ENCODE measurements at places on chromosomes 11 and 22.

DNA sequence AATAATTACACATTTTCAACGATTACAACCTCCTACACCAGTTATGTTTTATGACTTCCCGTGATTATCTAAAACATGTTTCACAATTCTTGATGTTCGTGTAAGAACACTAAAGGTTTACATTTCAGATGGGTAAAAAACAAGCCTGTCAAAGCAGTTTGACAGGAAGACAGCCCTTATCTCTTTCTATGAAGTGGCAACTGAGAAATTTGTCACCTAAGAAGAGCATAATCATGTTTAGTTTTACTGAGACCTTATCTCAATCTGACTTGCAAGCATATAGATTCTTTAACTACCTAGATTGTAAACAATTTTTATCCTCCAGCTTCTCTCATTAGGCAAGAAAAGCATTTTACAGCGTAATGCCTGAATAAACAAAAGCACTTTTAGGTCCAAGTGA, 218.4 kb upstream of the ZBED5 start:
- DNase-seq, result no peak

DNA sequence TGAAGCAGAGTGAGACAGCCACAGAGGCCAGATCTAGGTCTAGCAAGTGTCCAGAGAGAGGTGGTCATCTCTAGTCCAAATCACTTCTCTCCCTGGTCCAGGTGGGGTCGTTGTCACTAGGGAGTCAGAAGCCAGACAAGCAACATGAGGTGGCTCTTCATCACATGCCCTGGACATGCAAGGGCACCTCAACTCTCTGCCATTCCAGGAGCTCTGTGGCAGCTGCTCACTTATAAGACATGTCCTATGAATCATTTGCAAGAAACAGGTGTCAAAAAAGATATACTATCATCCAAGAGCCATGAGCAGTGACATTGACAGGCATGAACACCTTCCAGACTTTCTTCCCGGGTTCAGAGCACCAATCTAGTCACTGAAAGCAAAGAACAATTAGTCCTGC, 130.8 kb downstream of the GALNT18 start:
- no peak for DNase-seq

DNA sequence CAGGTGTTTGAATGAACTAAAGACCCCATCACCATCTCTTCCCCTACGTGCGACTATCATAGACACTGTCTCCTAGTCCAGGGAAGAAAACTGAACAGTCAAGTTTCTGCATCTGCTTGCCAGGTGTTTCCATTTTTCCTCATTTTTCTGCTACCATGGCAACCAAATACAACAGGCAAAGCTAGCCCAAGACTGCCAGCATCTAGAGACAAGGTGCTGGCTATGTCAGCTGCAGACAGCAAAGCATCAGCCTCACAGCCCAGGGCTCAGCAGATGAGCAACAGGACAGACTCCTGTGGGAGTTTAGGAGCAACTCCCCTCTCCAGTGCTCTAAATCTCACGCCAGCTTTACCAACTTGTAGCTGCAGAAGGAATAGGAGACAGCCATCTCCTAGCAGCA, 124.3 kb downstream of the C11orf58 start:
- no peak for DNase-seq

DNA sequence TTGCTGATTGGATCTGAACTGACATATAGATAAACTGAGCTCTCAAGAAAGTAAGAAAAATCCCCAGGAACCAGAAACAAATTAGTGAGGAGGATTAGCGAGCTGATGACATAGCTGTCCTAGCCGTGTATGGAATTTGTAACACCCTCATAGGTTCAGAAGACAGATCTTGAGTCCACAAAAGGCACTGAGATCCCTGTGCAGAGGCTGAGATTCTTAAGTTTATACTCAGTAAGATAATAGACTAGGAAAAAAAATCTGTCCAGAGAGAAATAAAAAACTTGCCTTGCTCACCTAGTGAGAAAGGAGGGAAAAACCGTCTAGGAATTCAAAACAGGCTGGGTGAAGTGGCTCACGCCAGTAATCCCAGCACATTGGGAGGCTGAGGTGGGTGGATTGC, 4.6 kb downstream of the NUMA1 start:
- DNase-seq, result no peak

- no peak for DNase-seq
Observed at GRCh38 chr11:16078936-16079335, 277.4 kb downstream of the SOX6 start.

GRCh38 chr11:123196060-123196714, 1.1 kb upstream of the CLMP start:
- DNase-seq, result no peak

DNA sequence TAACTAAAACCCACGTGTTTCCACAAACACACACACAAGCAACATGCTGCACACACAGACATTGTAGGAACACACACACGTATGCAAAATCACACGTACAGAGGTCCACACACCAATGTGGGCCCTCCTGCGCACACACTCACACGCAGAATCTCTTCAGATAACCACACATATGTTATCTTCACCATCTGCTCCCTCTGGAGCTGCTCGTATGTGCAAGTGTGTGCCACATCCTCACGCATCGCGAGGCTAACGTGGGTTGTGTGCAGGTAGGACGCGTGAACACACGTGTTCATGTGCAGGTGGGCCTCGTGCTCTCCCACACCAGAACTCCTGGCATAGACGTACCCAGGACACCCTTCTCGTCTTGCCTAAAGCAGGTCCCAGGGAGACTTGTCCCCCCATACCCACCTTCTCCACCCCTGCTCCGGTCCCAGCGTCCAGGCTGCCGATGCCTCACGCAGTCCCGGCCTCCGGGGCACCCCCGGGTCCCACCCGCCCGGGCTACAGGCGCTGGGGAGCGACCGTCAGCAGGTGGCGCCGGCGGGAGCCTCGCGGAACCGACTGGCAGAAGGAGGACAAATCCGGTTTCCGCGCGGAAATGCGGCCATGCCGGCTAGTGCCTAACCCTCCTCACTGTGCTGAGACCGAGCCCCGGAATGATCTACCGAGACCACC, 10.3 kb upstream of the IGSF9B start:
- no peak for DNase-seq

DNA sequence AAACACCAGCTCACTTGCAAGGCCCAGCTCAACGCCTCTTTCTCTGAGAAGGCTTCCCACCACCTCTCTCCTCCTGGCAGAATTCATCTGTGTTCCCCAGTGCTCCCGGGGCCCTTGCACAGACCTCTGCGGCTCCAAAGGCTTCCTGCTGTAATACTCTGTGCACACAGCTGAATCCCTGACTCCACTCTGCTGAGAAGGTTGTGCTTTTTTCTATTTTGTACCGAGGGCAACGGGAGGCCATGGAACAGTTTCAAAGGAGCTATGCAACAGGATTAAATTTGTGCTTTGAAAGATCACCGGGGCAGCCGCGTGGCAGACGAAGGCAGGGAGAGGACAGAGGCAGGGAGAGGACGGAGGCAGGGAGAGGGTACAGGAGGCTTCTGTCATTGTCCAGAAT, 49.2 kb upstream of the SYT7 start:
- DNase-seq, result no peak

GRCh38 chr11:33448461-33449130, 191.4 kb downstream of the HIPK3 start:
- no peak for DNase-seq

DNA sequence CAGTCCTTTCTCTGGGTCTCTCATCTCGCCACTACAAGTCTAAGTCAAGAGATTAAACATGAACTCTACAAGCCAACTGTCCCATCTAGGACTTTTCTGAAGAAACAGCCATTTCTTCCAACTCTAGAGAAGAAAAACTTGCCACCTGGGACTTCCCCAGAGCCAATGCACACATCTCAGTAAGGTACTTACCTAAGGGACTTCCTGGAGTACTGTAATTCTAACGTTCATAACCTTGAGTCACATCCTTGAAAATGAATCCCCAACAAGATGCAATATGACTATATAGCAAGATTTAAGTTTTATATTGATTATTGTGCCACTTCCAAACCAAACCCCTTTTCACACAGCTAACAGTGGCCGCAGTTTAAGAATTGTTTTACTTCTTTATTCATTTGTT, 11.9 kb upstream of the ISX start:
- no peak for DNase-seq

DNA sequence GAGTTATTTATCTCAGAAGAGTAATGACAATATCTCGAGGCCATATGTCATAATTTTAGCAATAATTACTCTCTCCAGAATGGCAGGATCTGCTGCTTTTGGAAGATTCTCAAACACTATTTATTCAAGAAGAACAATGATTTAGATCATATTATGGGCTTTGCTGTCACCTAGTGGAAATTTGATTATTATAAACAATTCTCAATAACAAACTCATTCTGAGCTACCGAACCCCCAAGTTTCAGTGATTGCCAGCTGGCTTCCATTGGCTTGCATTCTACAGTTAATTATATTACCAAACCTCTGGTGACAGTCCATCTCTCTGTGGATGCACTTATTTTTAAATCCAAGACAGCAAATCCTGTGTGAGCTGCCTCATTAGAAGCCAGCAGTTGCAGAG, 27.9 kb upstream of the SLC36A4 start:
- DNase-seq, result no peak

GRCh38 chr22:29301716-29302401, 4.6 kb upstream of the GAS2L1 start:
- no peak for DNase-seq

- no peak for DNase-seq
Observed at GRCh38 chr22:42591987-42592386, 22.7 kb downstream of the POLDIP3 start.

DNA sequence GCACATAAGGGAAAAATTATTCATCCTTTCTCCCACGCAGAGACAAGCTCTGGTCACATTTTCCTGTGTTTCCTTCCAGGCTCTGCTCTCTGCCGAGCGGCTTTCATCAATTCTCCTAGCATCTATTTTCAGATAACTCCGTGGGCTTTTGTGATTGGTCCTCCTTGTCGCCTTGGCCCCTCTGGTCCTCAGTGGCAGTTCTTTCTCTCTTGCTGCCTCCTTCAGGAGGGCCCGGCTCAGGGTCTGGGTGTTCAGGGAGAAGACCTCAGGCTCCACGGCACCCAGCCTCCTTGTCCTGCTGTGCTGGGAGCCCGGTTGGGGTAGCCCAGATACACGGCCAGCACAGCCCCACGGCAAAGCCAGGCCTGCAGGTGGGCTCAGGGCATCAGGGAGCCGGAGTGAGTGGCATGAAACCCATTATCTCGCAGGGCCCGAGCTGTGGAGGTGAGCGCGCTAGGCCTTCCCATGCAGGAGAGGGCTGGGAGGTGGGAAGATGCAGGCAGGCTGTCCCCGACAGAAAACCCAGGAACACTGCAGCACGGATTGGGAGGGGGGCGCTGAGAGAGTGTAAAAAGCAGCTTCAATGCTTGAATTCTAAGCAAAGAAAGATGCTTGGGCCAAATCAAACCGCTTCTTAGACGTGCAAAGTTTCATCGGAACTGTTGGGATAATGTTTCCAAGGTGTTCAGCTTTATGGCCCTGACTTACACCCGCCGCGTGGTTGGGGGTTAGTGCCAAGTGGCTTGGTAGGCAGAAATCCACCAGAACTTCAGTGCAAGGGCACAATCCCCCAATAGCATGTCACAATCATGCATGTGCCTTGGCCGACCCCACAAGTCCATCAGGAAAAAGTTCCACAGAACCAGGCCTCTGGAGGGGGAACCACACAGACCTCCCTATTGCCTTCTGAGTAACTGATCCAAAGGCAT, 81.9 kb upstream of the WNT7B start:
- peak; percentile 45 for DNase-seq

DNA sequence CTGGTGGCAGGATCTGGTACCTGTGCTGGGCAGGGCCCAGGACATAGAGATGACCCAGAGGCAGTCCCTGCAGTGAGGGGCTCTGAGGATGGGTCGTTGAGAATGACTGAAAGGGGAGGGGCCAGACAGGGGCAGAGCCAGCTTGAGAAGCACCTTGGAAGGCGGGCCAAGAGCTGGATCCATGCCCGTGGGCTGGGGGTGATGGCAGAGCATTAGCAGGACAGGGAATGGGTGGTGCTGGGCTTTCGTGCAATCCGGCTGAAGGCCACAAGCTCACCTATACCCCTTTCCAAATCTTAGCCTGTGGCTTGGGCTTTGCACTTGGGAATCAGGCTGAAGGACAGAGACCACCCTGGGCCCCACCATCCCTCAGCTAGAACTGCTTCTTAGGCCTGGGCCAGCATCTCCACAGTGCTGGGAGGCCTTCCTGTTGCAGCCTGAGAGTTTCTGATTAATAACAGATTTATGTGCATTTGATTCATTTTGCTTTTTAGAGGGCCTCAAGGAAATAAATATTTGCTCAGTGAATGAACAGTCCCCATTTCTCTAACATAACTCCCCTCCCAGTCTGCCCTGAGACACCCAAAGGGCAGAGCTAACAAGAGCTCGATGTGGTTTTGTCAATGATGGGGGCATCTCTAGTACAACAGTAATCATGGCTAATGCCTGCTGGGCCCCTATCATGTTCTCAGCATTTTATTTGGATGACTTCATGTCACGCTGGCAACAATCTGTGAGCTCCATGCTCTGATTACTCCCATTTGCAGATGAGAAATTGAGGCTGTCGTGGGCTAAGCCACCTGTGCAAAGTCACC, 39.3 kb downstream of the RIBC2 start:
- DNase-seq, result no peak

GRCh38 chr22:37920126-37920525, 14.0 kb downstream of the MICALL1 start:
- no peak for DNase-seq

GRCh38 chr22:27397954-27398342, 403.6 kb downstream of the MN1 start:
- DNase-seq, result no peak

DNA sequence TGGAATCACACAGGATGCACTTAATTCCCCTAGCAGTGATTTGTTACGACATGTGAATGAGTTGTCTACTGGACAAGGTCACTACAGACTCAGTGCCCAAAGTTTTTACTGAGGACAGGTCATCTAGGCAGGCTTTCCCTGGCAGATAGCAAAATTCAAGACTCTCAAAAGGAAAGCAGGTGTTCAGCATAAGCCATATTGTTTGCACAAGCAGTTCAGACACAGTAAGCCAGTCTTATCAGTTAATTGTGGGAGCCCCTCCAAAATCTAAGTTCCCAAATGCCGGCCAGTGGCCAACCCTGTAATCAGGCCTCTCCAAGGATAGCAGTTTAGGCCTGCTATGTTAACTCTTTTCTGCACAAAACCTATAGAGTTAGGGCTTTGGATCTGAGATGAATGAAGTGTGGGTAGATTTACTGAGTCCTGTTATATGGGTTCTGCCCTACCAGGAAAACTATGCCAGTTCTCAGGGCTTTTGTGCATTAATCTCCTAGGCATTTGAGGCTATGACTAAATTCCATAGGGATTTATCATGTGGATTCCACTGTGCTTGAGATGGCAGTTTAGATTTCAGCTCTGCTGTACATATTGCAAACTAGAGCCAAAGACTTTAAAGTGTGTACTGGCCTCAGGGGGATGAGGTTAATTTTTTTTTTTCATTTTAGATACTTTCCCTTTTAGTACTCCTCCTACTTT, 4.8 kb upstream of the ARHGEF12 start:
- DNase-seq, result no peak

DNA sequence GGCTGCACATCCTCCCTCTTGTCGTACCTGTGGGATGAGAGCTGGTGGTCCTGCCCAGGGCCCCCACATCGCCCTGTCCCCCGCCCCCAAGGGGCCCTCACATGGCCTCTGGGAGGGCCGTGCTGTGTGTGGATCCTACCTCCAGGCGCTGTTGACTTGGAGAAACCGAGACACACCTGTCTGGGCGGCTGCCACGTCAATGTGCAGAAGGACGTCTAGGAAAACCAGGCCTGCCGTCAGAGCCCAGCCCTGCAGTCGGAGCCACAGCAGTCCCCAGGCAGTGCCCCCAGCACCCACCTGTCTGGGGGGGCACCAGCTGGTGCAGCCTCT, 14.2 kb downstream of the ALG12 start:
- no peak for DNase-seq

- no peak for DNase-seq
Observed at GRCh38 chr22:32222991-32223390, 18.1 kb upstream of the RFPL2 start.
